Activated T-cell treated with anti-CD3 and anti-CD28 coated beads, Interleukin-2, amount 50 U/mL, for 4 hours (primary cell): ENCODE measurements at places on chromosomes 13 and 19. TPM values are rescaled to one million over a fixed set of nuclear protein-coding genes. Genes with fewer than 3 reads are reported as not detected.

DNA sequence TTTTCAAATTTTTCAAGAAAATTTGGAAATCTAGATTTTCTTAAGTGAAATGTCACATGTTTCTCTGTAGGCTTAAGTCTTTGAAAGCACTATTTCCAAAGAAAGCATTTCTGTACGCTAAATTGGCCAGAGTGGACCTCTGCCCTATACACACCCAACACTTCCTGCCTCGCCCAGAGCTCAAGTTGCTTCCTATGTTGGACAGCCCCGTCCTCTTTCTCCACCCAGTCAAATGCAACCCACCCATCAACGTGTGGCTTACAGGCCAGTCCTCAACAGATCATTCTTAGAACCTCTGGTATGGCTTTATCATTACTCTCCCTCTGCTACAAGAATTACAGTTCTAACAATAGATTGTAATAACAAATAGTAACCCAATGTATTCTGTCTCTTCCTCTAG is 24.2 kb downstream of the KLF12 start:
- DNase-seq: no peak

DNA sequence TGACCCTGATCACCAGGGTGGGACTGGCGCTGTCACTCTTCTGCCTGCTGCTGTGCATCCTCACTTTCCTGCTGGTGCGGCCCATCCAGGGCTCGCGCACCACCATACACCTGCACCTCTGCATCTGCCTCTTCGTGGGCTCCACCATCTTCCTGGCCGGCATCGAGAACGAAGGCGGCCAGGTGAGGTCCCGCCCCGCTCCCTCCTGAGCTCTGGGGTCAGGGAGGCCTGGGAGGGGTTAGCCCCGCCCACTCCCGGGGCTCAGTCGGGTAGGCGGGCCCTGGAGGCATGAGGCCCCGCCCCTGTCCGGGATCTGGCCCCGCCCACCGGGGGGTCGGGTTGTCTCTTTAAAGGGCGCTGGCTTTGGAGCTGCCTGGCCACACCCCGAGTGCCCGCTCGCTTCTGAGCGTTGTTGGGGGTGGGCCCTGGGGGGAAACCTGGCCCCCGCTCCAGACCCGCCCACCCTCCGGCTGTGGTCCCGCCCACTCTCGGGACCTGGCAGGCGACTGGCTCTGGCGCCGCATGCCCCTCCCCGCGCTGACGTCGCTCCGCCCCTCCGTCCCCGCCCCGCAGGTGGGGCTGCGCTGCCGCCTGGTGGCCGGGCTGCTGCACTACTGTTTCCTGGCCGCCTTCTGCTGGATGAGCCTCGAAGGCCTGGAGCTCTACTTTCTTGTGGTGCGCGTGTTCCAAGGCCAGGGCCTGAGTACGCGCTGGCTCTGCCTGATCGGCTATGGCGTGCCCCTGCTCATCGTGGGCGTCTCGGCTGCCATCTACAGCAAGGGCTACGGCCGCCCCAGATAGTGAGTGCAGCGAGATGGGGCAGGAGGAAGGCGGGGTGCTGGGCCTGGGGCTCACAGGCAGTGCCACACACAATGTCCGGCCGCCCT is 13.1 kb downstream of the DDX39A start:
- DNase-seq: peak; percentile 87

DNA sequence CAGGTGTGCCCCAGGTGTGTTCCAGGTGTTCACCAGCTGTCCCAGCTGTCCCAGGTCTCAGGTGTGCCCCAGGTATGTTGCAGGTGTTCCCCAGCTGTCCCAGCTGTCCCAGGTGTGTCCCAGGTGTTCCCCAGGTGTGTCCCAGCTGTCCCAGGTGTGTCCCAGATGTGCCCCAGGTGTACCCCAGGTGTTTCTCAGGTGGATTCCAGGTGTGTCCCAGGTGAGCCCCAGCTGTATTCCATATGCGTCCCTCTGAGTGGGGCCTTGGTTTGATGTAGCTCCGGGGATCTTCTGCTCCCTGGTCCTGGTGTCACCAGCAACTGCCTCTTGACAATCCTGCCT is 719 bp upstream of the GRK1 start:
- DNase-seq: no peak

- no peak for DNase-seq
Measured at GRCh38 chr13:49855930-49856329, 63.4 kb upstream of the KPNA3 start.

- no peak for DNase-seq
Measured at GRCh38 chr13:109707742-109708617, 78.4 kb downstream of the IRS2 start.

DNA sequence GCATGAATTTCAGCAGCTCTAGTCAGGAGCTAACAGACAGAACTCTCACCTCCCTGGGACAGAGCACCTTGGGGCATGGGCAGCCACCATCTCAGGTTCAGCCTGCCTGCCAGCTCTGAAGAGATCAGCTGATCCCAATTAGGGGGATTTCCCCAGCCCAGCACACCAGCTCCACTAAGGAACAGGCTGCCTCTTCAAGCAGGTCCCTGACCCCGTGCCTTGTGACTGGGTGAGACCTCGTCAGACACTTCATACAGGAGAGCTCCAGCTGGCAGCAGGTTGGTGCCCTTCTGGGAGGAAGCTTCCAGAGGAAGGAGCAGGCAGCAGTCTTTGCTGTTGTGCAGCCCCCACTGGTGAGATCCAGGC is 84.5 kb upstream of the UFM1 start:
- DNase-seq: no peak

GRCh38 chr19:5949792-5950305 is 28.1 kb downstream of the RANBP3 start:
- DNase-seq: peak; percentile 24

DNA sequence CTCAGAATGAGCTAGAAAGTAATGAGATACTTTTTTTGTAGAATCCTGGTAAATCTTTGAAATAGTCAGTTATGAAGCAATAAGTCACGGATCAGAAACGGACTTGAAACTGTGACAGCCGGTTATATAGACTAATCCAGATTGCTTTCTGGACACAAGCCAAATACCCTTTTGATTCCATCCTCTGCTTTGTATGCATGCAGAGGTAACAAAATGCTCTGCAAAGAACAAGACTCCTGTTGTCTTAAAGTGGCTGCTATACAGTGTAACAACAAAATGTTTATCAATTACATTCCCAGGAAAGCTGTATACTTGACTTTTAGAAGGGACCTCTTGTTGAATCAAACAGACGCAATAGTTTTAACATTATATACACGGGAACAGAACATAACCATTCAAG is 66.5 kb upstream of the STARD13 start:
- no peak for DNase-seq

DNA sequence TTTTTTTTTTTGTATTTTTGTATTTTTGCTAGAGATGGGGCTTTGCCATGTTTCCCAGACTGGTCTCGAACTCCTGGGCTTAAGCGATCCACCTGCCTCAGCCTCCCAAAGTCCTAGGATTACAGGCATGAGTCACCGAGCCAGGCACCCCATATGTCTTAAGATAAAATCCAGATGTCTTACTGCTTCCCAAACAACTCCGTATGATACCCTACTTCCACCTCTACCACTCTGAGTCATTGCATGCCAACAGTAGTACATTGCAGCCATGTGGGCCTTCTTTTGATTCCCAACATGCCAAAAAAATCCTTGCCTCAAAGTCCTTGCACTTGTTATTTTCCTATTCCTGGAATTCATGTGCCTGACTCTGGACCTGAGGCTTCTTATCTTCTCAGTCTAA is 799.2 kb downstream of the GPC5 start:
- DNase-seq: no peak

- DNase-seq: no peak
Measured at GRCh38 chr13:39840201-39840600, 184.7 kb downstream of the COG6 start.

DNA sequence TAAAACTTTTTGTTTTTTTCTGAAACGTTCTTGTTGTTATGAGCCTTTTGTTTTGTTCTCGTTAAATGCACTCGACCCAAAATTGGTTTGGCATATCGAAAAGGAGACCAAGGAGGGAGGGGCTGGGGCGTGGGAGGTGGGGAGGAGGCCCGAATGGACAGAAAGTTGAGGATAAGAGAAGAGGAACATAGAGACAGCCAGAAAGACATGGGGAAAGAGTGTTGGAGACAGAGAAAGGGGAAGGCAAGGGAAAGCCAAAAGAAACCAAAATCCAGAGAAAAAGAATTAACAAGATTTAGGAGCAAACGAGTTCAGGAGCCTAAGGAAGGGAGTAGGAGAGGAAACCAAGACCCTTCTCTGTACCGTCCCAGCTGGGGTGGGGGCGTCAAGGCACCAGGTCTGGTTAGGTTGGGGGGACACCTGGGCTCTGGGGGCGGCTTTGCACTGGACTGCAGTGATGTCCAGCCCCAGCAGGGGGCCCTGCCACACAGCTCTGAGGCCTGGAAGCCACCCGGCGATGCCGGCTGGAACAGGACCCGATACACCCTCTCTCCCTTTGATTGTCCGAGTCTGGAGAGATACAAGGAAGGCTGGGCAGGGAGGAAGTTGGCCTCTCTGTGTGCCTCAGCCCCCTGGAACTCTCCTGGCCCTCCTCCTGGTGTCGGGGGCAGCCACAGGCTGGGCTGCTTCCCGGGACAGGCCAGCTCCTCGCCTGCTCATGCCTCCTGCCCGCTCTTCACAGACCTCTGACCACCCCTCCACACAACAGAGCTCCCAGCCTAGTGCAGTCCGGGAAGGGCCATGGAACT is 11.6 kb upstream of the ASF1B start:
- peak; percentile 48 for DNase-seq

DNA sequence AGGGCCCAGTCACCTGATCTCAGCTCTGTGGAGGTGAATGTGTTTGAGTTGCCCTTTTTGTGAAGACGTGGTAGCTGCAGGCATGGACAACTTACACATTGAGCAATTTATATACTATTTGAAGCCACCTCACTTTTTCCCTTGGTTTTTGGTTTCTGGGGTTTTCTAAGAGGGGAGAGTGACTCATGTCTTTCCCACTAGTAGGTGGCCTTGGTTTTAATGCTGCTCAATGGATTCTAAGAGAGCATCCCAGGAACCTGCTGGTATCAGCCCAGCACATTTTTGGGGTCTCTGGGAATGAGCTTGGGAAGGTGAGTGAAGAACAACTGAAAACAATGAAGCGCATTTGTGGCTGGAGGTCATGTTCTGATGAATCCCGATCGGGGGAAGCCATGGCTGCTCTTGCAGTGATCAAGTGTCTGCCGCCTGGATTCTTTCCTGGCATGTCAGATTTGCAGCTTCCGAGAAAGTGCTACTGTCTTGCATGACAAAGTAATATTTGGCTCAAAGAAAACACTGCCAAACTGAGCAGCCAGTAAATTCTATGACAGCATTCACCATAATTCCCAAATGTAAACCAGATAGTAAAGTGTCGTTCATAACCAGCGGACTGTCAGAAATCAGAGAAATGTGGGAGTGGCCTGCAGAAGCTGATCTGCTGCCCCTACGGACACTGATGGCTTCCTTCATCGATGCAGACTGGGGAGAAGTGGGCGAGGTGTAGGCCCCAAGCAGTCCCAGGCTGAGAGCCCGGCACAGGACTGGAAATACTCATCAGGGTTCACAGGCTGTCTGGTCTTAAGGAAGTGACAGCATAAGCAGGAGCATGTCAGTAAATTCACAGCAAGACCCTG is 98.7 kb downstream of the COL4A2 start:
- DNase-seq: no peak

DNA sequence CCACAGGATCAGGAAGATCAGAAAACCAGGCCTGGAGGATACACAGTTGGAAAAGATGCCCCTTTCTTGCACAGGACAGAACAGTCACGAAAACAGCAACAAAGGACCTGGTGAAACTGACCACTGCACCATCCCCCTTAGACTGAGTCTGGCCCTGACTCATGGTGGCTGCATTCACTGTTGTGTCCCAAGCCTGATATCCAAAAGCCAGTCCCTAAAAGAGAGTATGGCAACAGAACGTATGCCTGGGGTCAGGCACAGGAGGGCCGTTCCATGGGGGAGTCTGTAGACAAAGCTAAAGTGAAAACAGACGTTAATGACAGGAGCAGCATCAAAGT is 301.1 kb upstream of the NBEA start:
- DNase-seq: no peak

DNA sequence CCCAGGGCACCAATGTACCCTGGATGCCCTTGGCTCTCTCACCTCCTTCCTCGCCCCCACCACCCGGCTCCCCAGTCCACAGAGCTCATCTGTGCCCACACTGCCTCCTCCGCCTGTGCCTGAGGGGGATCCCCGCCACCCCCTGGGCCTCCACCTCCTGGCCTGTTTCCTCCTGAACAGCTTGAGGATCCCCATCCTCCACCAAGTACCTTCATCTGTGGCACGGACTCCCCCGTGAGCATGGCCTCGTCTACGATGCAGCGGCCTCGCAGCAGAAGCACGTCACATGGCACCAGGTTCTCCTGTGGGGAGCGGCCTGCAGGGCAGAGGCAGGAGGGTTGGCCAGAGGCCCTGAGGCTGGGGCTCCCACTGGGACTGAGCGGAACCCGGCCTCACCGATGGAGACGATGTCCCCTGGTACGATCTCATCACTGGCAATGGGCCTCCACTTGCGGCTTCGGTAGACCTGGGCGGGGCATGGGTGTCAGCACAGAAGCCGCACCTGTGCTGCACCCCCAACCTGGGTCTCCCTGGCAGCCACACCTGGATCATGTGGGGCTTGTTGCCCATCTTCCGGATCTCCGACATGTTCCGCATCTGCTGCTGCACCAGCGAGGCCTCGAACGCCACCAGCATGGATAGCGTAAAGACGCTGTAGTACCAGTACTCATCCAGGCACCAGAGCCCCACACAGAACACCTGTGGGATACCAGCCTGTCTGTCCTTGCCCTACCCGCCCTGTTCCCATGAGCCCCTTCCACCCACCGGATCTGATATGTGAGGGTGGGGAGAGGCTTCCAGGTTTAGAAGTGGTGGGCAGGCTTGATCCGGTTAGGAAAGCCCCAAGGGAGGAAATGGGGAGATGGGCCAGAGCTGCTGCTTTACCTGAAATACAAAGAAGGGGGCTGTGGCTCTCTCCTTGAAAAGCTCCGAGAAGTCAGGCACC is 6.8 kb downstream of the ATP13A1 start:
- no peak for DNase-seq

GRCh38 chr13:102870677-102871415 is 25.0 kb downstream of the ERCC5 start:
- peak; percentile 39 for DNase-seq

GRCh38 chr13:110185696-110186095 is 121.3 kb downstream of the COL4A1 start:
- DNase-seq: no peak

GRCh38 chr13:40275636-40276035 is 390.8 kb downstream of the FOXO1 start:
- no peak for DNase-seq

GRCh38 chr13:24153347-24153746 is 7.2 kb upstream of the SPATA13 start:
- DNase-seq: no peak

SERPINE3 gene
- total RNA-seq: not detected

ZNF567 gene
- 6.9 TPM for total RNA-seq

SPRED3 gene
- 0.74 TPM for total RNA-seq

POU2F2 gene
- 83.9 TPM for total RNA-seq

ACP7 gene
- not detected for total RNA-seq

SOX1 gene
- total RNA-seq: 0.10 TPM

SLC25A42 gene
- 8.9 TPM for total RNA-seq

LYPD5 gene
- total RNA-seq: 0.87 TPM

ZNF805 gene
- total RNA-seq: 12.3 TPM

S1PR2 gene
- 15.0 TPM for total RNA-seq

QPCTL gene
- total RNA-seq: 10.3 TPM

AXL gene
- total RNA-seq: 0.08 TPM
